Testis (tissue), 5 donors: ENCODE measurements at places on chromosomes 2 and 18. TPM values are rescaled to one million over a fixed set of nuclear protein-coding genes. Genes with fewer than 3 reads are reported as not detected.

Gene POMC
- 77.2 TPM for total RNA-seq

- no peak for DNase-seq
- H3K27ac ChIP-seq, result no peak overlapping the region
- no peak overlapping the region for H3K4me3 ChIP-seq
- peaks cover 6% of the 10 kb centered on the region for H3K4me1 ChIP-seq
- H3K27me3 ChIP-seq, result no peaks in the 10 kb centered on the region
- no peaks in the 10 kb centered on the region for H3K36me3 ChIP-seq
These were observed 17.8 kb upstream of the PMAIP1 start for GRCh38 chr18:59881728-59882656.

DNA sequence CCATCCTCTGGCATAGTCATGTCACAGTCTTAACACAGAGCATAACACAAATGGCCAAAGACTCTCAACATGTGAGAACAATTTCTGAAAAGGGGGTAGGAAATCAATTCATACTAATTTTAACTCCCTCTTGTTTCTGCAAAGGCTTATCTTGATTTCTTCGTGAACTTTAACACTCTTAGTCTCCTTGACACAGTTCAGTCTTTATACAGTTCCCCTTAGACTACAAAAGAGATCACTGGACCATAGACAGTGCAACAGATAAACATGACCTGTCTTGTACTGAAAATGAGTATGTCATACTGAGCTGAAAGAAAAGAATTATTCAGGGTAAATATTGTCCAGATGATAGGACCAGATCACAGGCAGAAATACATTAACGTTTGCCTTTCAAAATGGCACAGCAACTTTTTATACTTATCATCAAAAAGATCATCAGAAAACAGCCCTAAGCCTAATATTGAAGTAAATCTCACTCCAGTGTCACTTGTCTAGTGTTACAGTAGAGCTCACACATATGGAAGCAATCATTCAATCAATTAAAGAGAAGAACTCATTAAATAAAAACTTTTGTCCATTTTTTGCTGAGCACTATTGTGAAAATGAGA, 56.4 kb upstream of the VRK2 start:
- H3K4me3 ChIP-seq, result no peak overlapping the region
- H3K27ac ChIP-seq, result no peak overlapping the region
- no peaks in the 10 kb centered on the region for H3K27me3 ChIP-seq
- no peaks in the 10 kb centered on the region for H3K4me1 ChIP-seq

Gene WDR54
- total RNA-seq, result 27.5 TPM
